Glutamatergic neuron (in vitro differentiated cells): ENCODE measurements at places on chromosomes 16 and 17.
A peak's percentile ranks its signal among the peaks of the same experiment; 100 is the strongest.

GRCh38 chr17:55391764-55392467 is 29.7 kb downstream of the MMD start:
- no peak for DNase-seq

- DNase-seq = no peak
Measured at GRCh38 chr16:70706948-70707465, 21.2 kb upstream of the MTSS2 start.

- no peak for DNase-seq
Measured at GRCh38 chr16:57687363-57687929, 7.2 kb upstream of the DRC7 start.

- DNase-seq = no peak
Measured at GRCh38 chr16:84272740-84273320, 21.8 kb upstream of the WFDC1 start.

DNA sequence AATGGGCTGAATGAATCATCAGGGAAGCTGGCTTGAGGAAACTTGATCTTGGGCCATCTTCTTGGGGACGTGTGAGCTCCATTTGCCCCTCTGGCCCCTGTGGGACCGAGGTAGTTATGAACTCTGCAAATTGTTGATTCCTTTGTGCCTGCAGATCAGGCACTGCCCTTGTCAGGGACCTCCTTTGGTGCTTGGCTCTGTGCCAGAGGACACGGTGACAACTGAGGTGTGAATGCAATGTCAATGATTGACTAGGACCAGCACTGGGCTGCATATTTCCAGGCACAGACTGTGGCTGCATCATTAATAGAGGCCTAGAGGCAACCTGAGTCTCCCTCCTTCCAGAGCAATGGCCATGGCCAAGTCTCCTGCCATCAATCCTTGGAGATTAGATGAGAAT is 23.8 kb downstream of the PDILT start:
- DNase-seq = no peak

GRCh38 chr16:35575432-35575821 is 2116.0 kb downstream of the TP53TG3F start:
- no peak for DNase-seq

DNA sequence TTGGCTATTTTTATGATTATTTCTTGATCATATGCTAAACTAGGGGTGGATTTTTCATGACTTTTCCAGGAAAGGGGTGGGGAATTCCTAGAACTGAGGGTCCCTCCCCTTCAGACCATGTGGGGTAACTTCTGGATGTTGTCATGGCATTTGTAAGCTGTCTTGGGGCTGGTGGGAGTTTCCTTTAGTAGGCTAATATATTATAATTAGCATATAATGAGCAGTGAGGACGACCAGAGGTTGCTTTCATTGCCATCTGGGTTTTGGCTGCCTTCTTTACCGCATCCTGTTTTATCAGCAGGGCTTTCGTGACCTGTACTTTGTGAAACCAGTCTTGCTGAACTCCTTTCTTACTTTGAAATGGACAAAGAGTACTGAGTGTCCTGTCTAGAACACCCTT is 40.4 kb upstream of the ABCA5 start:
- no peak for DNase-seq

- no peak for DNase-seq
Measured at GRCh38 chr17:36849871-36850348, 87.4 kb upstream of the LHX1 start.

GRCh38 chr17:81116704-81117103 is 48.6 kb upstream of the PVALEF start:
- no peak for DNase-seq

GRCh38 chr16:73997971-73998370 is 298.6 kb upstream of the PSMD7 start:
- DNase-seq = no peak

DNA sequence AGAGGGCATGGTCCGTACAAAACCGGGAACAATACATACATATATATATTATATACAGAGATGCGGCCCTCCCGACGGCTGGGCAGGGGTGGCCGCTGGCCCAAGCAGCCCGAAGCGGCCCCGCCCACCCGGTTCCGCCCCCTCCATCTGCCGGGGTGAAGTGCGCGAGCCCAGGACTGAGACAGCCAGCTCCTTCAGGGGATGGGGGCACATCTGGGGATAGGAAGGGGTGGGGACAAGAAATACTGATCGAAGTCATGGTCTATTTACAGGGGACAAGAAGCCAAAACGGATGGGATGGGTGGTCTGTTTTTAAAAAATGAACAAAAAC is 3.8 kb upstream of the SAMD14 start:
- peak; percentile 57 for DNase-seq

DNA sequence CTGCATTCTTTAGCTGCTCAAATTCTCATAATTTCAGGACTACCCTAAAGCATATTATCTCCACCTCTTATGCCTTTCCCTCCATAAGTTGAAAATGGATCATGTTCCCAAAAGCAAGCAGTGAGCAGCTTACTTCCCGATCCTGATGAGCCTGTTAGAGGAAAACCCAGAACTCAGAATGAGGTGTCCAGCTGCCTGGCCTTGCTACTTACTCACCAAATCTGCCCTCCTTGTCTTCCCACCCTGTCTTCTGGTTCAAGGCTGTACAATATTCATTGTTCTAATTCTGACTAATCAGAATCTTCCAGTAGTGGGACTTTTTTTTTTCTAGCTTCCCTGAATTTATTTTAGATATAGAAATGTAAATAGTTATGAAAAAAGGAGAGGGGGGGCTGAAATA is 10.8 kb downstream of the LYRM1 start:
- DNase-seq = no peak
